Germinal center (tissue), 1 donor: ENCODE measurements at places on chromosomes 5 and 9.
A peak's percentile ranks its signal among the peaks of the same experiment; 100 is the strongest.

- DNase-seq: no peak
Measured at GRCh38 chr5:133480366-133480765, 132.0 kb downstream of the FSTL4 start.

DNA sequence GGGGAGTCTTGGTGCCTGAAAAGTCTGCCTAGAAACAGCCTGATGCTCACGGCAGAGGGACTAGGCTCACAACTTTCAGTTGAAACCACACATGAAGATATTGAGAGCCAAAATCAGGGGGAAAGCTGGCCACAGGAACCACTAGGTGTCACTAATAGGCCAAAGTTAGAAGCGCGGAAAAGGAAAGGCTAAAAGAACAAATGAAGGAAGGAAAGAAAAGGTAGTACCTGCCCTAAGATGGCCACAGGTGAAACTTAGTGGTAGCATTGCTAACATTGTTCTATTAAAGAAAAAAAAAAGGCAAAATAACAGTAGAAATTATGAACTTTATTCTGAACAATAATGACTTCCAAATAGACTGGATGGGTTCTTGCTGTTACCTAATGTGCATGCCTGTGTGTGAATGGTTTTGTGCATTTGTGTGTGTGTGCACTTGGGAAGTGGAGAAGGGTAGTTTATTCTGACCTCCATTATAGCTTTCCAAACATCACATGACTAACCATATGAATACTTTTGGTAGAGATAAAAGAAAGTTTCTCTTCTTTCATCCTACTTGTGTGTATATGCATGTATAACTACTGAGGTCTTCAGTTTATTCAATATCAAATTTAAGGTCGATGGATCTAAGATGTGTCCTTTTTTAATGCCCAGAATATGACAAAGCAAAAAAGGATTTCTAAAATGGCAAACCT lies 2.1 kb upstream of the RFESD start:
- DNase-seq: peak; percentile 52

GRCh38 chr9:89243296-89244061 lies 64.9 kb upstream of the SHC3 start:
- DNase-seq: no peak

DNA sequence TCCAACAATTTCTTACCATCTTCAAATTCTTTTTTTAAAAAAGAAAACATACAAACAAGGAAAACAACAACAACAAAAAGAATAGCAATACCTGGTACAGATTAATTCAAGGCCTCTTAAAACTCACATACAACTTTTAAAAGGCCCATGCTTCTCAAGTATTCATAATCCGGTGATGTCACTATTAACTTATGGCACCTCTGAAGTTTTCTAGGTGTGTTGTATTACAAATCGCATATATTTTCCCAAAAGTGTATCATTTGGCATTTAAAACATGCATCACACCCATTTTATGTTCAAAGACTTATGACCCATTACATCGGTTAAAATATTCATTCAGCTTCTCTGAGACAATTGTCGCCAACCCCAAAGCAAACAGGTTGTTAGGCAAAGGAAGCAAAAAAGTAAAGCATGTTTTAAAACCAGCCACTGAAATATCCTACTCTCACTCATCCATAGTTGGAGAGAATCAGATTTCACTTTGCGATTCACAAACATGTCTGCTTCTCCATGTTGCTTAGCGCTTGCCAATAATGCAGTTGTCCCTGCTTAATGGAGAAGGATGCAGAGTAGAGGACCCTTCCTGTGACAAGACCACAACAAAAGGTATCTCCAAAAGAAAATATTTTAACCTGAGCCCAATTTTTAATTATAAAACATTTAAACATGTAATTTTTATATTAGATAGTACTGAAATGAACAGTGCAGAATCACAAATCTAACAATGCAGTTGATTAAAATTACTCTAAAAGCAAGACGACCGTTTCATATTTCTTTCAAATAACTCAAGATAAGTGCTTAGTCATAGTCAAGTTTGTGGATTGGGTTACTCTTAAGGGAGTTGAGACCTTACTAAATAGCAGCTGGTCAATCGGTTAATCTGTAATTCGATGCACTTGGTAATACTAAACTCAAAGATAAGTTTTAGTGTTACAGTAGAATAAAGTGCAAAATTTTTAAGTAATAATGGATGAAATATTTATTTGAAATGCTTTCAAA lies 1.6 kb downstream of the SKP1 start:
- no peak for DNase-seq

- no peak for DNase-seq
Measured at GRCh38 chr9:87554976-87555375, 57.3 kb downstream of the DAPK1 start.

GRCh38 chr9:33227008-33227398 lies 13.0 kb upstream of the SPINK4 start:
- peak; percentile 45 for DNase-seq

DNA sequence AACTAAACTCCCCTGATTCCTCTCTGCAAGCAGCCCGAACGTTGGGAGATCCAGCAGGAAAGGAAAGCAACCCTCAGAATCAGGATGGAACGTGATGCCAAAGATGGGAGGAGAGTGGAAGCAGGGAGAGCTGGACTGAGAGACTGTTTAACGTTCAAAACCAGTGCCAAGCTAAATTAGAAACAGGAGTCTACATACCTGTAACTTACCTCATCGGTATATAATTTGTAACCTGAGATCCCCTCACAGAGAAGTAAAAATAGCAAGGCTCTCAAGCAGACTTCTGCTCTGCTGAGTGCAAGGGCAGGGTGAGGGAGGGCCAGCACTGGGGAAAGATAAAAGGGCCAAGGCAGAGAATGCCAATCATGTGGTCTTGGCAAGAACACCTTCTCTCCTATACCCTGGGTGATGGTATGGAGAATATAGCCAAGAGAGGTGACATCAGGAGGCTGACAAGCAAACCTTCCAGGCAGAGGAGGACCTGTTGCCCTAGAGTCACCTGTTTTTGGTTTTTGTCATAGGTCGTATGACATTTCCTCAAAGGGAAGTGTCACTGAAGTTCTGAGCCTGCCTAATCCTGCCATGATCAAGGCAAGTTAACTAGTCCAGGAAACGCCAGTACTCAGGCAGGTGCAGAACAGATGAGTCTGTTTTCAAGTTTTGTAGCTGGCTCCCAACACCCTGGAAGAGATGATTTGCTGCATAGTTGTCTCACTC lies 472.0 kb downstream of the NFIB start:
- DNase-seq: no peak

GRCh38 chr9:121308765-121309164 lies 40.8 kb downstream of the GSN start:
- no peak for DNase-seq

DNA sequence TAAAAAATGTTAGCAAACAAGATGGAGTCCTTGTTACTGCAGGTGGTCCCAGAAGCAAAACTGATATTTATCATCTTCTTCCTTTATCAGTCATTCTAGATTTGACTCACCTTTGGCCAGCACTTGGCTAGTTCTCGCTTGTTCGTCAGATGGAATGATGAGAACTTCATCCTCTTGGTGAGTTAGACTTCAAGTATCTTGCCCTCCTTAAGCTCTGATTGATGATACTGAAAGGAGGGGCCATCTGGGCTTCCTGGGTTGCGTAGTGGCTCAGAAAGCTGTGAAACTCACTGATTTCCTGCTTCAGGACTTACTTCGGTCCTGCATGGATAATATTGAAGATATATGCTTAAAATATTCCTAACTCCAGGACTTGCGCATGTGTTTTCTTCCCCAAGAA lies 1248.2 kb upstream of the CDH9 start:
- DNase-seq: no peak

- no peak for DNase-seq
Measured at GRCh38 chr9:109488791-109489492, 9.2 kb downstream of the PTPN3 start.

GRCh38 chr5:13994621-13995253 lies 50.2 kb upstream of the DNAH5 start:
- peak; percentile 23 for DNase-seq

DNA sequence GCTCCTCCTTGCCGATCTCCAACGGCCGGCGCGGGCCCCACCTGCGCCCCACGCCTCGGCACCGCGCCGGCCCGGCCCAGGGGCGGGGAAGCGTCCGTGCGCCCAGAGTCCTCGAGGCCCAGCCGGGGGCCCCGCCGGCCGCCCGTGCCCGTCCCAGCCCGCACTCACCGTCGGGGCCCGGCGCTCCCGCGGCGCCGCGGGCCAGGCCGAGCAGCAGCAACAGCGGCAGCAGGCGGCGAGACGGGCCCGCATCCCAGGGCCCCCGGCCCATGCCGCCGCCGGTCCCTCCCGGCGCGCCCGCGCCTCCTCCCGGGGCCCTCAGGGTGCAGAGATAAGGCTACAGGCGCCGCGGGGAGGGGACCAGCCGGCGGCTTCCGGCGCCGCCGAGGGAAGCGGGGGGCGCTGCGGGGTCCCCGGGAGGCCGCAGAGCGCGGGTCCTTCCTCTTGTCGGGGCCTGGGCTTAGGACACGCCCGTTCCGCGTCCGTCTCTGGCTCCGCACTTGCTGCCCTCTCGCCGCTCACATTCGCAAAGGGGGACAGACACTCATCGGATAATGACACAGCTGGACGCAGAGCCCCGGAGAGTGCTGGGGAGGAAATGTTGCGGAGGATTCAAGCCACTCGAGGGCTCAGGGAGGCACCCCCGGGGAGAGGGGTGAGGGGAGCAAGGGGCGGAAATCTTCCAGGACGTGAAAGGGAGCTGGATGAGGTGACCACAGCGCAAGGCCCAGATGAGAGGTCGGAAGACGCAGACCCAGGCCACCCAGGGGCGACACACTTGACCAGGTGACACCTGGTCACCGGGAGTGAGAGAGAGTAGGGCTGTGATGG lies at the start of gene SUSD1:
Gene SUSD1, minus strand, starts transcription at position 333 of the 831 bp plus-strand sequence. Its CDS starts 62 bp downstream, at position 271.
- peak; percentile 59 for DNase-seq

DNA sequence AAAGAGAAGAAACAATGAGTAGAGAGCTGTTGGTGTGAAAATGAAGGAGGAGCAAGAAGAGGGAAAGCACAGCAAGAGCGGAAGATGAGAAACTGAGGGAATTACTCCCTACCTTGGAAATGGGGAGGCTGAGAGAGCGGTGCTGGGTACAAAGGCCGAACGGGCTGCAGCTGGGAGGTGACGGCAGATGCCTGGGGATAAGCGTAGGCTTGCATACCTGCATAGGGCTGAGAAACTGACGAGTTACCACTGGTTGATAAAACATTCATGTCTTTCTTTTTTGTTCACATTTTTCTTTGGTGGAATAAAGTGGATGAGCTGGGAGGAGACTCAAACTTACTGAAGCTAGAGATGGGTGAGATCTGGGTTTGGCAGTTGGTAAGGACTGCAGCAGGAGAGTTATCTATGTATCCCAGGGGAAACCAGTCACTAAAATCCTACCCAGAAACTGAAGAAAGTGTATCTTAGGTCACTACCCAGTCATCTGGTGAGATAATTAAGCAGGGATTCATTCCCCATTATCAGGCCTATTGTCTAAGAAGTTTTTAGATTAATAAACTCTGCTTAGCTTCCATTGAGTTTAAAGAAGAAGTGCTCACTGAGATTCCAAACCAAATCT lies 34.8 kb downstream of the FKBP15 start:
- no peak for DNase-seq

DNA sequence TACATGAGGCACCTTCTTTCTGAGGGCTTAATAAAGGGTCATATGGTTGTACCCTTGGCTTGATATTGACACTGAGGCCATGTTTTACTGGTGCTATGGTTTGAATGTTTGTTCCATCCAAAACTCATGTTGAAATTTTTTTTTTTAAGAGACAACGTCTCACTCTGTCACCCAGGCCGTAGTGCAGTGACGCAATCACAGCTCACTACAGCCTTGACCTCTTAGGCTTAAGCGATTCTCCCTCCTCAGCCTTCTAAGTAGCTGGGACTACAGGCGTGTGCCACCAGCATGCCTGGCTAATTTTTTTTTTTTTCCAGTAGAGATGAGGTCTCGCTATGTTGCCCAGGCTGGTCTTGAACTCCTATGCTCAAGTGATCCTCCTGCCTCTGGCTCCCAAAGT lies 20.9 kb downstream of the FAM151B start:
- DNase-seq: no peak

GRCh38 chr9:122179690-122180074 lies 20.0 kb downstream of the MORN5 start:
- DNase-seq: no peak

GRCh38 chr5:60340965-60341471 lies 358.9 kb downstream of the DEPDC1B start:
- no peak for DNase-seq

DNA sequence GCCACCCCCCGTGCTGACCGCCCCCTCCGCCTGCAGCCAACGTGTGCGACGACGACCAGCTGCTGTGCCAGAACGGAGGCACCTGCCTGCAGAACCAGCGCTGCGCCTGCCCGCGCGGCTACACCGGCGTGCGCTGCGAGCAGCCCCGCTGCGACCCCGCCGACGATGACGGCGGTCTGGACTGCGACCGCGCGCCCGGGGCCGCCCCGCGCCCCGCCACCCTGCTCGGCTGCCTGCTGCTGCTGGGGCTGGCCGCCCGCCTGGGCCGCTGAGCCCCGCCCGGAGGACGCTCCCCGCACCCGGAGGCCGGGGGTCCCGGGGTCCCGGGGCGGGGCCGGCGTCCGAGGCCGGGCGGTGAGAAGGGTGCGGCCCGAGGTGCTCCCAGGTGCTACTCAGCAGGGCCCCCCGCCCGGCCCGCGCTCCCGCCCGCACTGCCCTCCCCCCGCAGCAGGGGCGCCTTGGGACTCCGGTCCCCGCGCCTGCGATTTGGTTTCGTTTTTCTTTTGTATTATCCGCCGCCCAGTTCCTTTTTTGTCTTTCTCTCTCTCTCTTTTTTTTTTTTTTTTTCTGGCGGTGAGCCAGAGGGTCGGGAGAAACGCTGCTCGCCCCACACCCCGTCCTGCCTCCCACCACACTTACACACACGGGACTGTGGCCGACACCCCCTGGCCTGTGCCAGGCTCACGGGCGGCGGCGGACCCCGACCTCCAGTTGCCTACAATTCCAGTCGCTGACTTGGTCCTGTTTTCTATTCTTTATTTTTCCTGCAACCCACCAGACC lies 80.2 kb downstream of the NTNG2 start:
- DNase-seq: peak; percentile 61
